ENCODE measurements at places on chromosomes 12 and 14.

DNA sequence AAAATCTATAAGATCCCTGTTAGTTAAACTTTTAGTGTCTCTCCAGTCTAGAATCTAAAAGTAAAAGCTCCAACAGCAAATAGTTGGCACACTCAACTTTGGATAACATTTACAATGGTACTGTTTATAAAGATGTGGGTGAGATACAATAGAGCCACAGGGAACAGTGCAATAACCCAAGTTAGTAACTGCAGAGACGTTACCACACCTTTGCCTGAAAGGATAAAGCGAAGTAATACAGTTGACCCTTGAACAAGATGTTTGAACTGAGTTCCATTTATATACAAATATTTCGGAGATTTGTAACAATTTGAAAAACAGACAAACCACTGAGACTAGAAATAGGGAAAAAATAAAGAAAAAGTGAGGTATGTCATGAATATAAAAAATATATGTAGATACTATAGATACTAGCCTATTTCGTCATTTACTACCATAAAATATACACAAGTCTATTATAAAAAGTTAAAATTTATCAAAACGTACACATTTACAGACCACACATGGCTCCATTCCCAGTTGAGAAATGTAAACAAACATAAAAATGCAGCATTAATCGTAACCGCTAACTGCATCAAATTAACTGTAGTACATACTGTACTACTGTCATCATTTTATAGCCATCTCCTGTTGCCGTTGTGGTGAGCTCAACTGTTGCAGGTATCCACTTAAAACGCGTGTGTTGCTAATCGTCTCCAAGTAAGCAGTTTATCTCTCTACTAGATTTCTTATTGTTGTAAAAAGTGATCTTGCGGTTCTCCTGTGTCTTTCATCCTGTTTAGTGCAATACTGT lies 56.5 kb upstream of the HIF1A start:
- DNase-seq: no peak

DNA sequence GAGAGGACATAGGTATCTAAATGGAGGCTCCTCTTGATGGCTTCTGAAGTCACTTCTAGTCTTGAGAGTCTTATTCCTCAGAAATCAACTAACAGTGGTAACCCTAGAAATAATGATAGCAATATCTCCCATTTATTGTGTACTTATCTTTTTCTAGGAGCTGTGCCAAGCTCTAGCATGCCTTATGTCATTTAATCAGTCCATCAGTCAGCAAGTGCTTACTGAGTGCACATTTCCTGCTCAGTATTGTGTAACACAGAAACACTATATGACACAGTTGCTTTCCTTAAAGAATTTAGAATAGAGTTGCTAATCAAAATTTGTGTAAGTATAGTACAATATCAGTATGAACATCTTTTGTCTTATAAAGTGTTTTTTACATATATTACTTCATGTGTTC lies 36.6 kb downstream of the KRT76 start:
- DNase-seq: no peak

DNA sequence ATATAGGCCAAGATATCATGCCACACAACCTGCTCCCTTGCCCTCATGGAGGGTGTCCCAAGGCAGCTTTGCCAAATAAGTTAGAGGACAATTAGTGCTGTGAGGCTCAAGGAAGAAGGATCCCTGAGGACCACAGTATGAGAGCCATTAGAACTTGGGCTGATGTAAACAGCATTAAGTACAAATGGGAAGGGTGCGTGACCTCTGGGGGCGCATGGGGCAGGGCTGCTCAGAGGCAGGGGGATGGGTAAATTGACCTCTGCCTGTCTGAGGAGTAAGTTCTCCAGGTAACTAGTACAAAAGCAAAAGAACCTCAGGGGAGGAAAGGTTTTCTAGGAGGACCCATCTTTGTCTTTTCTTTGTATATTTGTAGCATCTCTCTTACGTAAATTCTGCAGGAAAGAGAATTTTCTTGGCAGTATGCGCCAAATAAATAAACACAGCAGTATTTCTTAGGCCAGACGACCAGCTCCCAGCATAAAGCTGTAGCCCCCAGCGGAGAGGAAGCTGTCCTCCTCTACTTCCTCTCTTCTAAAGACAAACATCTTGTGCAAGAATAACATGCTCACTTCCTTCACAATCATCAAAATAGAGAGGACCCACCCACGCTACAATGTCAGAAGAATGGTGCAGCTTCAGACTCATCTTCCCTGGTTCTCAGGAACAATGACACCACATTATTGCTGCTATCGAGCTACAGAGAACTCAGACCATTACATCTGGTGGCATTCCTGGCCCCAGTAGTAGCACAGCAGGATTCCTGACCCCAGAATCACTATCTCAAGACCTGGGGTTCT lies 16.4 kb upstream of the VWF start:
- no peak for DNase-seq

DNA sequence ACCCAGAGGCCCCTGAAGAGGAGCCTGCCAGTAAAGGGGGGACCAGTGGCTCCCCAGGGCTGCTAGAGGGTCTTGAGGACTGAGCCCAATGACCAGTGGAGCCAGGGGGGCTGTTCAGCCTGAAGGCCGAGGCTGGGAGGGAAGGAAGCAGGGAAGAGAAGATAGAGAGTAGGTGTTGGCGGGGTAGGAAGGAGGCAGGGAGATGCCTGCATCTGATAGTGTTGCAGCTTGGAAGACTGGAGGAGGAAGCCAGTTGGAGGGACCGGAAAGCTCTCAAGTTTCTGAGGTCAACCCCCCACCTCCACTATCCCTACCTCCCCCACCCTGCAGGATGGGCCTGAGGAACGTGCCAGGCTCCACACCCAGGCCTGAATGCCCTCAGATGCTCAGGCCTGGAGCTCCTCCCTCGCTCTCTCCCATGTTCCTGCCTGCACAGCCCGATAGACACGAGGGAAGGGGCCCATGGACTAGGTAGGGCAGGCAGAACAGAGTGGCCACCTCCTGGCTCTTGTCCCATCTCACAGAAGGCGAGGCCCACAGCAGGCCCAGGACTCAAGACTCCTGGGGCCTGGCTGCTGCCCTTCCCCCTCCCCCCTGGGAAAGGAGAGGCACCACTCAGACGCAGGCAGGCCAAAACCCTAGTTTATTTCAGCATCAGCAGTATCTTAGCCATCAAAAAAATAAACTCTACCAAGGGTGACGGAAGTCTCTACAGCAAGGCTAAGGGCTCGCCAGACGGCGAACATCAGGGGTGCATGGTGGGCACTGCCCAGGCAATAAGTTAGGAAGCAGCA lies 3.4 kb downstream of the CKB start:
- DNase-seq: no peak

- DNase-seq: no peak
Observed at GRCh38 chr12:124392667-124393413, 97.9 kb downstream of the RFLNA start.

GRCh38 chr12:108907839-108908351 lies 28.0 kb downstream of the DAO start:
- no peak for DNase-seq

Measured in NK-92 treated with Interleukin-12 subunit alpha and Interleukin-12 subunit beta, amount 100 ng/mL, for 24 hours (cell line).